HCEC 1CT (cell line): ENCODE measurements at places on chromosomes 6 and 20.
A peak's percentile ranks its signal among the peaks of the same experiment; 100 is the strongest.

DNA sequence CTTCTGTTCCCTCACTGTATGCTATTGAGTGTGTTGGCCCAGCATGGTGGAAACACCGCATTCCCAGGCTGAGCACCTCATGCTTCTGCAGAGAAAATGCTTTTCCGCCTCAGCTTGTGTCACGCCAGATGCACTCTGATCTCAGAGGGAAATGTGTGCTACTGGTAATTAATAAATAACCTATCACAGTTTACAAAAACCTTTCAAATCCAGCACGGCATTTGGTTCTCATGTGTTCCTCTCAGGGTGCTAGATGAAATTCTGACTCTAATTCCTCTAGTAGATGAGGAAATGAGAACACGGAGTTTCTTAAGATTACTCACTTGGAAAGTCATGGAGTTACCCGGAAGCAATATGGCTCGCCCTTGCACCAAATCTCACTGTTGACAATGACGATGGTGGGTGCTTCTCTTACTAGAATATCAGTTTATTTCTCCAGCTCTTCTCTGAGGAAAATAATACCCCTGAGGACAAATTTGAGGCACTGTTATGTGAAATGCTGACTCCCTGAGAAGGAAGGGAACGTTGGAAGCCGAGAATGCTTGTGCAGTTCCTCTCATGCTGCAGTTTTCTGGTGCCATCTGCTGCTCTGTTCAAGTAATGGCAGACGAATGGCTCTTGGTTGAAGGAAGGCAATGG lies 116.6 kb downstream of the RNF144B start:
- DNase-seq, result peak; percentile 80

DNA sequence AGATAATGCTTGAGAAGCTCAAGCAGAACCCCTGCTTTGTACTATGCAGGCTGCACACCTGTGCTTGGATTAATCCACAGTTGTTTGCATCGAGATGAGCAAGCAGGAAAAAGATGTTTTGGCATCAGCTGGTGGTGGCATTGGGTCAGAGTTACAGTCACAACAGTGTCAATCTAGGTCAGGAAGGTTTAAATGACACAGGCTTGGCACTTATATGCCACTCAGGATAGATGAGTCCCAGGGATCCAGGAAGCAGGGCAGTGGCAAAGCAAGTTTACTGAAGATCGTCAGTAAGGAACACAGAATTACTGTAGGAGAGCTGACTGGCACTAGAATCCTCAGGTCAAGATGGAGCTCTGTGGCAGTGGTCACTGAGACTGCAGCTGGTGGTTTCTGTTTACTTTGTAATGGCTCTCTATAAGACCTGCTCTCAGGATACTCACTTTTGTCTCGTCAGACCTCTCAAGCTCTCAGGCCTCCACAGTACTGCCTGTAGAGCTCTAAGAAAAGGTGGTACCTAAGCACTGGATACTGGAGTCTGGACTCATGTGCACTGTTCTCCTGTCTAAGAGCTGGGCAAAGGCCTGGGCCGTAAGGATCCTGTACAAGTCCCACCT lies 110.1 kb upstream of the HS3ST5 start:
- no peak for DNase-seq

GRCh38 chr6:112207131-112207530 lies 47.2 kb downstream of the LAMA4 start:
- DNase-seq, result no peak

DNA sequence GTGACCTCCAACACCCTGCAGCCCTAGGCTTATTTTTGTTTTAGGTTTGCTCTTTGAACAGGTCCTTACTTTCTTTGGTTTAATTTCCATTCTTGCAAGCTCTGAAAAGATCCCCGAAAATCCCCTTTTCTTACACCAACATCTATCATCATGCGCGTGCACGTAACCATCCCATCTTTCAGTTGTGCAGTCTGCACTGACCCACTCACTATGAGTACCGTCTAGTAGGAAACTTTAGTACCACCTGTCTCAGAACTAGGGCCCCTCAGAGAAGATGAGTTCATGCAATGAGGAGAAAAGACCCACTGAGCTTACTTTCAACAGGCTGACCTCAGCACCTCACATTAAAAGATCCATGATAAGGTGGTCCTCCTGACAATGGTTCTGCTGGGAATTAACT lies 120.6 kb upstream of the AGPAT4 start:
- DNase-seq, result no peak
